Right kidney (tissue), 9 donors: ENCODE measurements at places on chromosomes 1 and 21.
A peak's percentile ranks its signal among the peaks of the same experiment; 100 is the strongest.

DNA sequence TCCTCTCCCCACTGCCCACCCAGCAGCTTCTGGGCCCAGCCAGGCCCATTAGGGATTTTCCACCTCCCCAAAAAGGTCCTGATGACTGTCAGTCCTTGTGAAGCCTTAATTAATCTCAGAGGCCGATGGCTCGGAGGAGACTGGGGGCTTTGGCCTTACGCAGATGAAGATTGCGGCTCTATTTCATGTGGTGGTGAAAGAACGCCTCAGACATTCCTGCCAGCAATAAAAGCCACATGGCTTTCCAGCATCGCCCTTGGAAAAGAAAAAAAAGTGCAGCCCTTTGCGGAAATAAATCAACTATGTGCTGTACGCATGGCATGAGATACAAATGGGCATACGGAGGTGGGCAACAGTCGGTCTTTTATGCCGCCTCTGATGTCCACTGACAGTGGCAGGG lies 6.6 kb upstream of the RUNX3 start:
- no peak for DNase-seq

- DNase-seq, result peak; percentile 37
These were observed 2.3 kb downstream of the RHOU start for GRCh38 chr1:228737601-228738041.

DNA sequence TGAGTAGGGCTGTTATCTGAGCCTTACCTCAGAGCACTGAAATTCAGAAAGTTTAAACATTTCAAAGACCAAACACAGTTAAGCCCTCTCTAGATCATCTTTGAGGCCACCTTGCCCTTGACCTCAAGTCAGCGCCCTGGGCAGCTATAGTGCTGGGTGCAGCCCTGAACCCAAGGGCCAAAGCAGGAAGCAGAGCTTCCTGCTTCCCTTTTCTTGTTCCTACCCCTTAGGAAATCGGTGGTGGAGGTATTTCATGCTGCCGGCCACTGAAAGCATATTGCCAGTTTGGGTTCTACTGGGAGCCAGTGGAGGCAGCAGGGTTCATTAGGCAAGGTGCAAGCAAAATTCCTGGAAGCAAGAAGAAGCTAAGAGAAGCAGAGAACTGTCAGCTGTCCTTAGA lies 26.1 kb downstream of the CD244 start:
- DNase-seq, result no peak

DNA sequence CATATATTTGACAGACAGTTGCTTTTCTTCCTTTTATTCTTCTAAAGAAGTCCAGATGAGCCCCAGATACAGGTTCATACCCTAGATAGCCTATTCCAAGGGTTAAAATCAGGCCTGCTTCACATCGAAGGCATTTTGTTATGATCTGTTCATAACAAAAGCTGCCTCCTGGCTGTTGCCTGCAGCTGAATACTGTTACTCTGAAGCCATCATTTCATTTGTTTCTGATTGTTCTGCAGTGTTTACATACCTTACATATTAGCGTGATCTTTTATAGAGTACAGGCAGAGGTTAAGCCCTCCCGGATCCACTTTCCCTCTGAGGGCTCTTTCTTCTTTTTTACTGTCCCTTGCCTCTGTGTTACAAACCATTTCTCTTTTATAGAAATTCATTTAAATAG lies 219.0 kb upstream of the HOOK1 start:
- DNase-seq, result no peak

DNA sequence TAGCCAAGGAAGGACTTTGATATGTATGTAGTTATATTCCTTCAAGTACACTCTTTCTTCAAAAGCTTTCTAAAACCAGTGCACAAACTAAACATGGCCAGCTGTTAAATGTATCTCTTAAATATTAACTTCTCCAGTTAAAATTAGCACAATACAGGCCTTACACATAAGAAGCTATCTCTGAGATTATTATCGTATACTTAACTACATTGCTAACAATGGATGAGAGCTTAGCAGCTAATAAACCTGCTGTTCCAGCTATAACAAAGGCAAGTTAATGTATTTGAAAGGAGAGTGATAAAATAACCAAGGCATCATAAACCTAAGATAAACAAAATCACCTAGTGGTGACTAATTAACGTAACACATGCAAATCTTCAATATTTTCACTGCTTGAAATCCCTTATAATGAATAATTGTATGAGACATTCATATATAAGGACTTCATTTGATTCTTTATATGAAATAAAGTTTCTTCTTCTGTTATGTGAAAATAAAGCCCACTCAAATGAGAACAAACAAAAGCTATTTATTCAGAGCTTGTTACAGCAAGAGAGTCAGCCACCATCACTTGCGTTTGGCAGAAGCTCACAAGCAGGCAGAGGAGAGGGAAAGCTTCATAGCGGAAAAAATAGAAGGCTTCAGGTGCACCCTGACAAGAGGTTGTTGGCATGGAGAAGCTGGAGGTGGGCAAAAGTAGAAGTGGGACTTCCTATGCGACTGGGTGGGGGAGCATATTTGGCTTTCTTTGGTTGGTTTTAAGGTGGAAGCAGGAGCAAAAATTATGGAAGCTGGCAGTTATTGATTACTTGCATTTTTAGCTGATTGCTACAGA lies 274.1 kb upstream of the CHRM3 start:
- DNase-seq, result no peak

GRCh38 chr1:18645747-18646090 lies 15.1 kb downstream of the PAX7 start:
- no peak for DNase-seq

DNA sequence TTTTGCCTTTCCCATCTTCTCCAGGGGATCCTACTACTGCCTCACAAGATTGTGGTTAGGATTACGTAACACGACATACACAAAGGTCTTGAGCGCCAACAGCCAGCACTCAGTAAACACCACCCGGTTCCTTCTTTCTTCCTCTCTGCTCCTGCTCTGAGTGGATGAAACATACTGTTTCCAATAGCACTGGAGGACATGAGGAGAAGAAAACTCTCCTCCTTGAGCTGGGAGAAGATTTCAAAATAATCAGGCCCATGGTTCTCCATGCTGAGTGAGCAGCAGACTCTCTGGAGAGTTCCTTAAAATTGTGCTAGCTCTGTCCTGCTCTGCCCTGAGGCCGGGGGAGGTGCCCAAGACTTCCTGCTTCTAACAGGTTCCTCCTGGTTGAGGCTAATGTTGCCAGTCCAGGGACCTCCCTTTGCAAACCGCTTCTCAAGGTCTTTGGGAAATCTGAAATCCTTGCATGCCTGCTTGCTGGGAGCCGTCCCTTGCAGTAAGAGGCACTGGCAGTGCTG lies 29.4 kb upstream of the MX1 start:
- no peak for DNase-seq

GRCh38 chr1:64536836-64537490 lies 67.0 kb downstream of the CACHD1 start:
- no peak for DNase-seq

- no peak for DNase-seq
These were observed 51.3 kb upstream of the ECE1 start for GRCh38 chr1:21341517-21342078.

GRCh38 chr1:27592232-27592930 lies 11.6 kb downstream of the AHDC1 start:
- DNase-seq, result no peak

DNA sequence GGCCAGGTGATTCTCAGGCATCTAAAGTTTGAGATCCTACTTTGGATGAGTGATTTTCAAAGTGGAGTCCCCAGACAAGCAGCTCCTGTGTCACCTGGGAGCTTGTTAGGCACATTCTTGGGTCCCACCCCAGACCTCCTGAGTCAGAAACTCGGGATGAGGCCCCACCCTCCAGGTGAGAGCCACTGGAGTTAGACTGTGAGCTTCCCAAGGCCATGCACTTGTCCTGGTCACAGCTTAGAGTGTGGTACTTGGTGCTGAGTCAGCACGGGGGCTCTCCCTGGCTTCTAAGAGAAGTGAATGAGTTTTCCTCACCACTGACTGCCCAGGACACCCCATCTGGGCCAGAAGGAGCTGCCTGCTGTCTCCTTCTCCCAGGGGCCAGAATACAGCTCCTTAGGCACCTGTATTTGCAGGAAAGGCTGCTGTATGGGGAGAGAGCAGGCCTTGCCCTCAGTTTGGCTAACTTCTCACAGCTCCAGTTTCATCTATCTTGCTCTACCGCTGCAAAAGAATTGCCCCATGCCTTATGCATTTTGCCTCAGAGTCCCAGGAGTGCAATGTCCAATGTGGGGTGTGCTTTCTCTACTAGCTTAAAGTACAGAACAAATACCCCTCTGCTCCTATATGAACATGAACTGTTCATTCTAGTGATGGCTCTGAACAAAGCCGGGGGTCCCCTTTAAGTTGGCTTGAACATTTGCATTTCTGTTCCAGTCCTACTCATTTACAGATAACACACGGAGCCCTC lies 98.1 kb downstream of the PSMG1 start:
- no peak for DNase-seq

GRCh38 chr1:198856601-198857000 lies 217.8 kb downstream of the PTPRC start:
- no peak for DNase-seq

DNA sequence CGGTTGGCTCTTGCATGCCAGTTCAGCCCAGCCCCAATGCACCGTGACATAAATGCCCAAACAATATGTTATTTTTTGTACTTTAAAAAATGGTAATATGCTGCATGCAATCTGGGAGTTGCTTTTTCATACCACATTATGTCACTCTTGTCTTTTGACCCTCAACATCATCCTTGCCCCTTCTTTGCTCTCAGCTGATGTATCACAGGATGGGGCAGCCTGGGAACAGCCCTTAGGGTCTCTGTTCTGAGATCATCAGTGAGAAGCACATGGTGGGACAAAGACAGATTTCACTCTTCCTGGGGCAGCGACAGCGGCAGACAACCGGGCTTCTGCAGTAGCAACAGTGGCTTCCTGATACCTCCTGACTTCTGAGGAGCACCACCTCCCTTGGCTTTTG lies 79.5 kb downstream of the SETD4 start:
- DNase-seq, result no peak

DNA sequence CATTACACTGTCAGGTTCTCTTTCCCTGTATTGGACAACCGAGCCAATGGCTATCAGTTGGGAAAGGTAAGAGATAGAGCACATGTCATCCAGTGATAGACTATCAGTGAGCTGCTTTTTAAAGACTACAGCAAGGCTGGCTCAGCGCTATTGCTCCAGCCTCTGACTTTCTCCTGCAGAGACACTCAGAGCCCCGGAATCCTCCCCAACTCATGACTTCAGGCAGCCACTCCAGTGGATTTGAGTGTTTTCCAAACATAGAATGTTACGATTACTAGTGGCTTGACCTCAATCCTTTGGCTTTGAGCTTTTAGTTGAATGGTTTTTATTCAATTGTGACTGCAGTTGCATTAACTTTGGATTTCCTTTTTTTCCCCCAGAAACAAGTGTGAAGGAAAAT lies 331.9 kb downstream of the DISC1 start:
- DNase-seq, result no peak

DNA sequence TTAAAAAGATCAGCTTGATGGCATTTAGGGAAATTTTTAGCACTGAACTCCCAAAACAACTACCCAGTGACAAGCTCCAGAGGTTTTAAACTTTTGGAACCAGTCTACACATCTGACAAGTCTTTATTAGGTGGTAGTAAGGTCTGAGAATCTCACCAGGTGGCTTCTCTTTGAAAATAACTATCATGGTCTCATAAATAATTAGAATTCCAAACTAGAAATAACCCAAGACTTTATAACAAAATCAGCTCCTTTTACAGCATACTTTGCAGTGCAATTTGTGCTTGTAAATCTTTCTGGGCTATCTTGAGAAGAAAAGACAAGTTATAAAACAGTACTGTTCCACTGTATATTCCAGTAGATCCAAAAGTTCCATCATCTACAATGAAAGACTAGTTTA lies 108.7 kb downstream of the LTN1 start:
- no peak for DNase-seq

GRCh38 chr1:227728059-227728891 lies 6.8 kb downstream of the JMJD4 start:
- DNase-seq, result peak; percentile 83

- no peak for DNase-seq
These were observed 56.8 kb downstream of the PSMG1 start for GRCh38 chr21:39126486-39126806.
